Activated CD8-positive, alpha-beta memory T cell treated with anti-CD3 and anti-CD28 coated beads, Interleukin-2, amount 10 ng/mL, durations not matched to agents 7 days and 5 days (primary cell): ENCODE measurements at places on chromosomes 4 and X. TPM values are rescaled to one million over a fixed set of nuclear protein-coding genes. Genes with fewer than 3 reads are reported as not detected.

- H3K27ac ChIP-seq, result no peak overlapping the region
- H3K4me1 ChIP-seq, result peaks cover 7% of the 10 kb centered on the region
- no peaks in the 10 kb centered on the region for H3K27me3 ChIP-seq
- DNase-seq, result no peak
- H3K4me3 ChIP-seq, result no peak overlapping the region
These were observed 44.2 kb downstream of the MTHFD2L start for GRCh38 chr4:74202062-74202586.

GRCh38 chr4:97656044-97656720, 487.1 kb downstream of the STPG2 start:
- no peak overlapping the region for H3K4me3 ChIP-seq
- no peaks in the 10 kb centered on the region for H3K27me3 ChIP-seq
- no peaks in the 10 kb centered on the region for H3K36me3 ChIP-seq

- no peak for DNase-seq
- no peaks in the 10 kb centered on the region for H3K36me3 ChIP-seq
- H3K4me3 ChIP-seq, result no peak overlapping the region
- peaks cover 40% of the 10 kb centered on the region for H3K27me3 ChIP-seq
These were observed 8.9 kb downstream of the ANXA3 start for GRCh38 chr4:78560296-78560963.

Gene NXF2
- not detected for total RNA-seq

Gene MBNL3
- total RNA-seq, result 23.2 TPM

- peaks cover 4% of the 10 kb centered on the region for H3K36me3 ChIP-seq
- H3K27me3 ChIP-seq, result no peaks in the 10 kb centered on the region
- H3K27ac ChIP-seq, result no peak overlapping the region
- peaks cover 24% of the 10 kb centered on the region for H3K4me1 ChIP-seq
- DNase-seq, result no peak
These were observed 39.0 kb downstream of the PTTG2 start for GRCh38 chr4:37999000-37999716.

GRCh38 chrX:21708116-21708515, 49.8 kb downstream of the SMPX start:
- no peak overlapping the region for H3K4me3 ChIP-seq
- DNase-seq, result no peak
- H3K27ac ChIP-seq, result no peak overlapping the region

- no peaks in the 10 kb centered on the region for H3K36me3 ChIP-seq
- DNase-seq, result no peak
- no peaks in the 10 kb centered on the region for H3K4me1 ChIP-seq
- no peaks in the 10 kb centered on the region for H3K27me3 ChIP-seq
- H3K4me3 ChIP-seq, result no peak overlapping the region
These were observed 112.7 kb downstream of the BCOR start for GRCh38 chrX:39985071-39985470.

Gene FRMPD4
- total RNA-seq, result not detected

DNA sequence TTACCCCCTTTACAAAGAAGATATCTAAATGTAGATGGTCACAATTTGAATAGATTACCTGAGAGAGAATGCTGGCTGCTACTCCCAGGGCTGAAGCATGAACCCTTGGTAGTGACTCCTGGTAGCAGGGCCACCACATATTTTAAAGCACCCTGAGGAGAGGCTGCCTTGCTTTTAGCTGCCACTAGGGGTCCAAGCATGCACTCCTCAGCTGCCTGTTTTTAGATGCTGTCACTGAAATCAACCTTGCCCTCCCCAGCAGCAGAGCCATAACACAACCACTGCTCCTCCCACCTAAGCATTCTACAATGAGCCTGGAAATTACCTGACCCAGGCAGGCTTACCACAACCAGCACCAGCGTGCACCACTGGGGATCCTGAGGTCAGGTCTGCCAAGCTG, 850.9 kb downstream of the FAM133A start:
- no peaks in the 10 kb centered on the region for H3K27me3 ChIP-seq
- H3K27ac ChIP-seq, result no peak overlapping the region
- no peaks in the 10 kb centered on the region for H3K36me3 ChIP-seq
- no peak overlapping the region for H3K4me3 ChIP-seq
- no peaks in the 10 kb centered on the region for H3K4me1 ChIP-seq
- DNase-seq, result no peak

DNA sequence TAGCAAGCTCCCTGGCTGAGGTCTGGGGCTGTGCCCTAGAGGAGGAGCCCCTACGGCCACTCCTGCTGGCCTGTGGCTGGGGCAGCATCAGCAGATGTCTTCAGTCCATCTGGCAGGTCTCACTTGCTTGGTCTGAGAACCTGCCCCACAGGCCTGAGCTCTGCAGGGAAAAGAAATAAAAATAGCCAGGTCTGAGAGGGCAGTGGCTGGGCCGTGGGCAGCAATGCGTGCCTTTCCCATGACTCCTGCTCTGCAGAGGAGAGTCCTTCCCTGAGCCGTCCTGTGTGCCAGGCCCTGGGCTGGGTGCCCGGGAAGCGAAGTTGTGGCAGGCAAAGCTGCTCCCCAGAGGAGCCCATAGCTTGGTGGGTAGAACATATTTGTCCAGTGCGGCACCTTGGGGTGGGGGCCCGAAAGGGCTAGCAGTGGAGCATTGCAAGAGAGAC, 11.3 kb upstream of the KIAA0232 start:
- H3K4me3 ChIP-seq, result no peak overlapping the region
- H3K27ac ChIP-seq, result no peak overlapping the region
- H3K27me3 ChIP-seq, result no peaks in the 10 kb centered on the region
- no peak for DNase-seq

Gene HS3ST1
- not detected for total RNA-seq

Gene KIAA1210
- total RNA-seq, result not detected

DNA sequence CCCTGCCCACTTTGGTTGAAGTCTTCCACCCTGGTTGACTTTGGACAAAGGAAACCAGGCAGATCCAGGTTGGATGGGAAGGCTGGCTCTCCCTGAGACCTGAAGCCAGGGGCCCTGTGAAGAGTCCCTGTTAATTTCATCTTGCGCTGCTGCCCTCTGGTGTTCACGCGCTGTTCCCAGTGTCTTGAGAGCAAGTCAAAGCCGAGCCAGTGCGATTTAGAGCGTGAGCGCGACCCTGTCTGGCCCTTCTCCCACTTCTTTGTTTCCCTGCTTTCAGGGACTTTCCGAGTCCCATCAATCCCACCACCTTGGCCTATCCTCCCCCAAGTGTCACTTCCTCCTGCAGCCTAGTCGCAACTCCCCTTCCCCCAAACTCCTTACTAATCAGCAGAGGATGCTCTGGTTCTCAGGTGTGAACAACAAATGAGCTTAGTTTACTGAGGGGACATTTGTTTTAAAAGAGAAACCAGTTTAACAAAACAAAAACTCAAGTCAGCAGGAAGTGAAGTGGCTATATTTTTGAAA, 25.8 kb upstream of the CHRNA9 start:
- peak overlapping the region; percentile 75 for H3K4me3 ChIP-seq
- no peaks in the 10 kb centered on the region for H3K27me3 ChIP-seq
- peak; percentile 96 for DNase-seq

GRCh38 chr4:61070269-61070668, 129.9 kb upstream of the ADGRL3 start:
- H3K27me3 ChIP-seq, result no peaks in the 10 kb centered on the region
- no peak for DNase-seq
- H3K4me3 ChIP-seq, result no peak overlapping the region
- H3K27ac ChIP-seq, result no peak overlapping the region

Gene OPHN1
- total RNA-seq, result 0.09 TPM

GRCh38 chrX:39777623-39778025, 320.1 kb downstream of the BCOR start:
- peak; percentile 43 for DNase-seq
- H3K27me3 ChIP-seq, result no peaks in the 10 kb centered on the region

DNA sequence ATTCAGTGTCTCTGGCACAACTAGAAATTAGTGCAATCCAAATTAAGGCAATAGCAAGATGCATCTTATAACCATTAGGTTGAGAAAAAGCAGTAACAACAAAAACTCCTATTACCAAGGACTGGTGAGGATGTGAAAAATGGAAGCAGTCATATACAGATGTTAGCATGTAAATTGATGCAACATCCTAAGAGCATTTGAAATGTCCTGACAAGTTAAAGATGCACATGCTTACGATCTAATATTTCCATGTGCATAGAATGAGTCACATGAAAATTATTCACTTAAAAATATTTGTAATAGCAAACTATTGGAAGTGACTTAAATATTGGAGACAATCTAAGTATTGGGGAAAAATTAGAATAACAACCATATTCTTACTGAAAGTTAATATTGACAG, 163.0 kb downstream of the FAM13A start:
- H3K27me3 ChIP-seq, result peaks cover 9% of the 10 kb centered on the region
- no peak for DNase-seq
- H3K4me1 ChIP-seq, result no peaks in the 10 kb centered on the region
- no peak overlapping the region for H3K27ac ChIP-seq

Gene MAGED4
- total RNA-seq, result not detected

Gene CLTRN
- total RNA-seq, result 0.21 TPM

Gene MAGEA9B
- total RNA-seq, result not detected

GRCh38 chr4:4672402-4672801, 130.6 kb upstream of the STX18 start:
- DNase-seq, result no peak
- H3K4me1 ChIP-seq, result no peaks in the 10 kb centered on the region
- H3K36me3 ChIP-seq, result no peaks in the 10 kb centered on the region
- no peak overlapping the region for H3K27ac ChIP-seq
- H3K4me3 ChIP-seq, result no peak overlapping the region
- H3K27me3 ChIP-seq, result no peaks in the 10 kb centered on the region

DNA sequence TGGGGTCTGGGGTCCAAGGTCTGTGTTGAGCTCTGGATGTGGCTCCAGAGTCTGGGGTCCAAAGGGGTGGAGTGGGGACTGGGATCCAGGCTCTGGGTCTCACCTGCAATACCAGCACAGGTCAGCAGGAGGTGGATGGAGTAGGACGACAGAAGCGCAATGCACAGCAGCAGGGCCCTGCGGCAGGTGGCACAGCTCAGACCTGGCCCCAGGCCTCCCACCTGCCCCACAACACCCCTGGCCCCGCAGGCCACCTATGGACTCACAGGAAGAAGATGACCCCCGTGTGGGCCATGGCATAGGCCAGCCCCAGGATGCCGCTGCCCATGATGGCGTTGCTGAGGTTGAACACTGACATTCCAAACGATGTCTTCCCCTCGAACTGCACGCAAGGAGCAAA, 3.4 kb downstream of the SLC38A5 start:
- peak overlapping the region; percentile 41 for H3K4me3 ChIP-seq
- no peak overlapping the region for H3K27ac ChIP-seq

GRCh38 chrX:107825698-107826237, at the start of gene MID2:
Gene MID2, plus strand, starts transcription at chrX:107825866. Its CDS starts 561 bp downstream, at chrX:107826427.
- H3K36me3 ChIP-seq, result peaks cover 2% of the 10 kb centered on the region
- peak; percentile 61 for DNase-seq
- peak within 1 kb of the TSS; percentile 70 for H3K4me3 ChIP-seq
- peaks cover 3% of the 10 kb centered on the region for H3K27me3 ChIP-seq
- H3K4me1 ChIP-seq, result peaks cover 20% of the 10 kb centered on the region

GRCh38 chrX:152893980-152894610, 3.8 kb upstream of the ZNF185 start:
- DNase-seq, result no peak
- no peaks in the 10 kb centered on the region for H3K36me3 ChIP-seq
- H3K4me3 ChIP-seq, result no peak overlapping the region
- H3K27ac ChIP-seq, result no peak overlapping the region

GRCh38 chr4:1087371-1087770, 26.0 kb downstream of the RNF212 start:
- no peak overlapping the region for H3K4me3 ChIP-seq
- no peak overlapping the region for H3K27ac ChIP-seq
- DNase-seq, result peak; percentile 2
- H3K4me1 ChIP-seq, result no peaks in the 10 kb centered on the region

- H3K4me3 ChIP-seq, result no peak overlapping the region
- no peak for DNase-seq
- H3K27me3 ChIP-seq, result no peaks in the 10 kb centered on the region
- no peak overlapping the region for H3K27ac ChIP-seq
- H3K36me3 ChIP-seq, result no peaks in the 10 kb centered on the region
These were observed 217.3 kb upstream of the TAPT1 start for GRCh38 chr4:16443504-16444088.

Gene PF4V1
- total RNA-seq, result not detected

DNA sequence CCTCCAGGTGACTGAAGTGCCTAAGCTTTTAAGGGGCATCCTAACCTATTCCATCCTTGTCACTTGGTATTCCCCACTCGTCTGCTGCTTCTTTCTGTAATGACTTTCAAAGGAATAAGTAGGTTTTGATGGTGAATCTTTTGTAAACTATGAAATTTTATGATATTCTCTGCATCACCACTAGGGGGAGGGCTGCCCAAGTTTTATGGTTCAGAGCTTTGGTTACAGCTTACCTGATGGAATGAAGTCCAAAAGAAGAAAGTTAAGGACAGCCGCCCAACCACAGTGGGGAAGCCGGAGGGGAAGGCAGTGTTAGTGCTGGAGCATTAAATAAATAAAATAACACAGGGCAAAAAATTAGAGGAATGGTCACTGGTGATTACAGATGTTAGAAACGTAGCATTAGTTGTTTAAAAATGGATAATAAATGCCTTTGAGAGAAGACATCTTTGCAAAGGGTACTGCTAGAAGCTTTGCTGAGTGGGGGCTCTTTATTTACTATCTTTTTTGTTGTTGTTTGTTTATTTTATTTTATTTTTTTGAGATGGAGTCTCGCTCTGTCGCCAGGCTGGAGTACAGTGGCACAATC, 204.9 kb downstream of the GBA3 start:
- DNase-seq, result no peak
- no peak overlapping the region for H3K27ac ChIP-seq
- H3K4me3 ChIP-seq, result no peak overlapping the region
- no peaks in the 10 kb centered on the region for H3K4me1 ChIP-seq

Gene CCSER1
- not detected for total RNA-seq

Gene ATP1B4
- total RNA-seq, result not detected

GRCh38 chr4:77446601-77447000, 159.0 kb upstream of the CXCL13 start:
- H3K27ac ChIP-seq, result no peak overlapping the region
- no peaks in the 10 kb centered on the region for H3K36me3 ChIP-seq
- H3K4me3 ChIP-seq, result no peak overlapping the region
- no peaks in the 10 kb centered on the region for H3K4me1 ChIP-seq
- peaks cover 13% of the 10 kb centered on the region for H3K27me3 ChIP-seq

DNA sequence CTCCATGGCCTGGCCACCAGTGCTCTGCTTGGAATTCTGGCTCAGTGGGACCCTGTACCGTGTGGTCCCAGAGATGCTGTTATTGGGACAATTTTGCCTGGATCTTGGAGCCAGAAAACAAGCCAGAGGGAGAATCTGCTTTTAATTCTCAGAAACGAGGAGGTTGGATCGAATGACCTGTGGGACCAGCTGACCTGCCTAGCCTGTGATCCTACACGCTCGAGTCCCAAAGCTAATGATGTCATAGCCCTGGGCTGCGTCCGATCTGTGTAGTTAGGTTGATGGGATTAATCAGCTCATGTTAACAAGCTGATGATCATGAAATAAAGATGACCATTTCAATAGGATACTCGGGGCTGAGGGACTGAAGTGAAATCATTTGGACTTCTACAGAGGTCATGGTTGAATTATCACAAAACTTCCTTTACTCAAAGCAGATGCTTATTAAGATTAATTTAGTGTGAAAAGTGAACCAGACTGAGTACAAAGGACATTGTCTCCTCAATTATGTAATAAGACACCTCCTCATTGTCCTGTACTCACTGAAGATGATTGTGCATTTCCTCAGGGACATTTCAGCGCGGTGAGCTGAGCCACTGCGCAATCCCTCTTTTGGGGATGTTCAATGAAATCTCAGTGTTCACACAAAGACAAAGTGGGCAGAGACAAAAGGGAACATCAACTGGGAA, 51.9 kb upstream of the STX18 start:
- peaks cover 18% of the 10 kb centered on the region for H3K36me3 ChIP-seq
- H3K27ac ChIP-seq, result no peak overlapping the region
- DNase-seq, result no peak
- no peaks in the 10 kb centered on the region for H3K4me1 ChIP-seq
